GM23338 (cell line): ENCODE measurements at places on chromosomes 2 and 18.

DNA sequence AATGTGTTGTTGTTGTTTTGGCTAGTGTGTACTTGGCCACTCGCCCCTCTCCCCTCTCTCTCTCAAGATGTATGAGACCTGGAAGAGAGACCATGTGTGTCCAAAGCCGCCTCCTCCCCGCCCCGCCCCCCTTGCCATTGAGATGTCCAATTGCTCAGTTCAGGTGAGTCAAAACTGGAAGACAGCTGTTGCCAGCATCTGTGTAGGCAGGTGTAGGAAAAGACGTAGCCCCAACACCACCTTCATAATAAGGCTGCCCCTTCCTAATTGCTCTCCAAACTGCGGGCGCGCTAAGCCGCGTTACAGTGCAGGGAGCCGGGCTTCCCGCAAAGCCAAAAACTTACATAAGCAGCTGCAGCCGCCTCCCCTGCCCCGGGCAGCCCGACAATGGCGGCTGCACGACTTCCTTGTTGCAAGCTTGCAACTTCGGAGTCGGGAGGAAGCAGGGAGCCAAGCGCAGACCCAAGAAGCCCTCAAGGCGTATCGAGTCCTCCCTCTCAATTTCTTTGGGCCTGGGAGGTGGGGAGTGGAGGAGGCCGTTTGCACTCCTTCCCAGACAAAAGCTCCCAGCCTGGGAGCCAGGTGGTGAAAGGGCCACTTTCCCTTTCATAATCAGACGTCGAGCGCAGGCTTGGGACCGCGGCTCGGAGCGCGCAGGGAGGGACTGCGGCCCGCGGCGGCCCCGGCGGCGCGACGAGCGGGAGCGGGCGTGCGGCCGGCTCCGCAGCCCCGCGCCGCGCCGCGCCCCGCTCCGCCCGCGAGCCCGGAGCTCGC lies 882 bp downstream of the ZBTB14 start:
- peak; percentile 72 for DNase-seq

DNA sequence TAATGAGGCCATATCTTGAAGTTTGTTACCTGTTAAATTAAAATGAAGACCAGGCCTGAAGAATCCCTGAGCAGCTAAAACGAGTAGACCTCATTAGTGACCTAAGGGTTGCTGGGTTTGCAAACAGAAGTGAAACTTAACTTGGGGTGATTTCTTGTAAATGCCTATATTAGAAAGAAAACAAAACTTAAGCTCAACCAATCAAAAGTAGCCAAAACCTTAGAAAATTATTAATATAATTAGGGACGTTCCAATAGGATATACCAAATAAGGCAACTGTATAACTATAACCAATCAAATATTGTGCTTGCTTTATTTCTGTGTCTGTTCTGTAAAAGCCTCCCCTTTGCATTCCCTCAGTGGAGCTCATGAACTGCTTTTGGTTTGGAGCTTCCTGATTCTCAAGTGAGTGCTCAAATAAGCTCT lies 137.9 kb upstream of the VRK2 start:
- DNase-seq = no peak

DNA sequence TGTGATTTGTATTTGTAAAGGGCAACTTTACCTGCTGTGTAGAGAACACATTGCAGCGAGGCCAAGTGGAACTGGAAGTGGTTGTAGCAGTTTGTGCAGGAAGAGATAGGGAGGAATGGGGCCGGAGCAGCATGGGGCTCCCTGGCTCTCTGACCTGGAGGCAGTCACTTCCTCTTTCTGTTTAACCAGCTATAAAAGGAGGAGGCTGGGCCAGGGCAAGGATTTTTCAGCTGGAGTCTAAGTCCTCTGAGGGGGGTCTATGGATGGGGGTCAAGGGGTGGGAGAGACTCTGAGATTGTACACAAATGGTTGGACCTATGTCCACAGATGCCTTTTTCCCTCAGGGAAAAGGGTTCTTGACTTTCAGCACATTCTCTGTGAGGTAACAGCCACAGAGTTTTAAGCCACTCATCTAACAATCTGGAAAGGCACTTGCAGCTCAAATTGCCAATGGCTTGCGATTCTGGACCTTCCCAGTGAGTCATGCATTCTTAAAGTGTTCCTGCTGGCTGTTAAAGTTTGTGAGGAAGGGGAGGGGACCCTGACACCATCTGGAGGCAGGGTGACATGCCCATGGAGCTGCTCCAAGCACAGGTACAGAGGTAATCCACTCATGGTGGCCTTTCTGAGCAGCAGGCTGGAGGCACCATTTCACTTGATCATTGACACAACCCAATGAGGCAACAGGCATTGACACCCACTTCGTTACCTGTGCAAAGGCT lies 347.0 kb downstream of the CYRIA start:
- peak; percentile 12 for DNase-seq

GRCh38 chr2:8654041-8654440 lies 27.8 kb upstream of the ID2 start:
- DNase-seq = no peak

DNA sequence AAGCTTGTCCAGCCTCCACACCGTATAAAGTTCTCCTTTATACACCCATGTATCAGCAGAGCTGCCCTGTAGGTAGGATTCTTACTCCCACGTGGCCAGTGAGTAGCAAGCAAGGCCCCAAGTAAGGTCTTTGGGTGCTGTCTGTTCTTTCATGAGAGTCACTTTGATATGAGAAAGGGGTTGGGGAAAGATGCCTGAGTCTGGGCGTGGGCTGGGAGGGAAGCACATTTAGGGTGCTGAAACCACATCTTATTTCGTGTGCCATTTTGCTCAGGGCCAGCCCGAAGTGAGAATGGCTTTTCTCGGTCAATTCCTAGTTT lies 436 bp upstream of the ITPRIPL1 start:
- DNase-seq = no peak

DNA sequence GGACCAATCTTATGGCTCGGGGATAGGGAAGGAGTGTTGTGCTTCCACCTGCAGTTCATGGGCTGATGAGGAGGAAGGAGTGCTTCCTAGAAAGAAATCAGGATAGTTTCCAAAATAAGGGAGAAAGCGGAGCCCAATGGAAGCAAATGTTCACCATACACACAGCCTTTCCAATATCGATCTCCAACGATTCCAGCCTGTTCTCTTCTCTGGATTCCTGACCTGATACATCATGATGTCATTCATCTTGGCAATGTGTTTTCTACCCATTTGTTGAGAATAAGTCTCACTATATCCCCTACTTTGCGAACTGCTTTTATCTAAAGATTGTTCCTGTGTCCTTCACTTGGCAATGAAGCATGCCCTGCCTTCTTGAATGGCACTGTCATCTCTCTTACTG lies 205.3 kb upstream of the SIX2 start:
- DNase-seq = no peak

GRCh38 chr2:74328573-74328972 lies 14.6 kb downstream of the SLC4A5 start:
- DNase-seq = no peak

DNA sequence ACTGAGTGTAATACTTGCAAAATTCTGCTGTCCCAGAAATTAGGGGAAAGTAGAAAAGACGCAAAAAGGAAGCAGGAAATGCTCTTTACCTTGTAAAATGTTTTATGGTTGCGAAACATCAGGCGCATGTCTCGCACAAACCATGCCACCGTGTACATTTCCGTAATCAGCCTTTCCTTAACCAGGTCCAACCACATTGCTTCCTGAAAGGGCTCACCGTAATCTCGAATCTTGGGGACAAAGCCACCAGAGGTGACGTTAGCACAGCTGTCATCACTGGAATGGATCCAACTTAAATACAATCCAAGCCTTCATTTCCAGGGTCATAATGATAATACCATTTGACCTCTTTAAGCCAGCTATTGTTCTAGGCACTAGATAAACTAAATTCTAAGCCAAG lies 49.3 kb downstream of the SP110 start:
- DNase-seq = no peak

GRCh38 chr2:176468457-176469113 lies 199.3 kb downstream of the MTX2 start:
- no peak for DNase-seq

- no peak for DNase-seq
Observed at GRCh38 chr2:189659734-189660133, 1.5 kb upstream of the ASNSD1 start.

GRCh38 chr18:3172097-3172496 lies 47.7 kb downstream of the MYOM1 start:
- DNase-seq = no peak

GRCh38 chr2:50612306-50612705 lies 419.6 kb downstream of the NRXN1 start:
- no peak for DNase-seq

DNA sequence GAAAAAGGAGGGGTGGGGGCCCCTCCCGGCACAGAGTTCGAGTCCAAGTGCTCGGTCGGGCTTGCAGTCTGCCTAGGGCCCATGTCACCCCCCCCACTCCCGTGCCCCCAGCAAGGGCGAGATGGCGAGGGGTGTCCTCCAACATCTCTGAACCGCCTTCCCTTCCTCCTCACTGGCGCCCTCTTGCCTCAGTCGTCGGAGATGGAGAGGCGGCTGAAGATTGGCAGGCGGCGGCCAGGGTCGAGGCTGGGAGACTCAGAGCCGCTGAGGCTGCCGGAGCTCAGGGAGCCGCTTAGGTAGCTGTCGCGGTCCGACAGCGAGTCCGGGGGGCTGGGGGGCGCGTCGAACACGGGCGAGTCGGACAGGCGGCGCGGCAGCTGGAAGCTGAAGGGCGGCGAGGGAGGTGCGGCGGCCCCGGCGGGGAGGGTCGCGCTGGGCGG lies 2.3 kb downstream of the ZFP36L2 start:
- DNase-seq = peak; percentile 85

GRCh38 chr2:69087912-69088240 lies 74.9 kb downstream of the ANTXR1 start:
- no peak for DNase-seq

DNA sequence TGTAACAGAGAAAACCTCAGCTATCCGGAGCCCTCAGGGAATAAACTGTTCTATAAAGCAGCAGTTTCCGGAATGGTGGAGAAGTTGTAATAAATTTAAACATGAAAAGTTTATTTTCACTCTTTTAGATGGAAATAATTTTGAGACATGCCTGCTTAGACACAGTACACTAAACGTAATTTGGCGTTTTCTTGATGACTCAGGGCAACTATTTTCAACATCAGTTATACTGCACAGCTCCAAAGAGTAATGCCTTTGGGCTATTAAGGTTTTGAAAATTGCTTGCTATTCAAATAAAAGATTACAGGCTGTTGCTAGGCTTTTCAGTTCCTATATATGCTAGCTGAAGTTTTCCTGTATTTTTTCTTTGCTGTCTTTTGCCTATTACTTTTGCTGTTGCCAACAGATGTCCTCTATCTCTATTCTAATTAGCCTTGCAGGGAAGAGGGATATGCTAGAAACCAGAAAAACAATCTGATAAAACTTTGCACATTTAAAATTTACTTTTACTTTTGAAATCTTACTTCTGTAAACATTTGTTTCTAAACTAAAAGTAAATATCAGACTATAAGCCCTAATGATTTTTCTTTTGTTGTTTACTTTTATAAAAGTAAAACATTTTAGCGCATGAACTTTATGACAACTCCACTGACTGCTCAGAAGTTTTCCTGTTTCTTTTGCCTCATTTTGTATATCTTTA lies 113.4 kb upstream of the WDSUB1 start:
- no peak for DNase-seq

GRCh38 chr2:108184419-108184818 lies 55.3 kb upstream of the SULT1C3 start:
- peak; percentile 56 for DNase-seq

DNA sequence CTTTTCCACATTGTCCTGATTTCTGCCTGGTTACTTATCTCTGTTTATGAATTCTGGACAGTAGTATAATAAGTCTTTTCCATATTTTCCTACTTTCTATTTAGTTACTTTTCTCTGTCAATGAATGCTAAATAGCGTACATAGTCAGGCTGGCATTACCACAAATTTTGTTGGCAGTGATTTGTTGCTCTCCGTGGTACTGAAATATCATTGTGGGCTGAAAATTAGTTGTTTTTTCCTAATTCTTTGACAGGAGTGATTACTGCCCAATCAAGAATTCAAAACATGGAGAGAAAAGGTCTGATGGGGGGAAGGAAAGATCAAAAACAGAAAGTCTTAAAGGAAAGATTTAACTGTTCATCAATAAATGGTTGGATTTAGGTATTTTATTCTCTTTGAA lies 7.7 kb upstream of the GALNT13 start:
- DNase-seq = peak; percentile 2

DNA sequence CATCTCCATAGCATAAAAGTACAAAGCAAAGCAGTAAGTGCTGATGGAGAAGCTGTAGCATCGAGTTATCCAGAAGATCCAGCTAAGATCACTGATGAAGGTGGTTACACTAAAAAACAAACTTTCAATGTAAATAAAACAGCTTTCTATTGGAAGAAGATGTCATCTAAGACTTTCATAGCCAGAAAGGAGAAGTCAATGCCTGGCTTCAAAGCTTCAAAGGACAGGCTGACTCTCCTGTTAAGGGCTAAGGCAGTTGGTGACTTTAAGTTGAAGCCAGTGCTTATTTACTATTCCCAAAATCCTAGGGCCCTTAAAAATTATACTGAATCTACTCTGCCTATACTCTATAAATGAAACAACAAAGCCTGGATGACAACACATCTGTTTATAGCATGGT lies 44.0 kb downstream of the METTL8 start:
- no peak for DNase-seq

GRCh38 chr2:36613801-36614200 lies 15.8 kb upstream of the FEZ2 start:
- no peak for DNase-seq

GRCh38 chr2:199690225-199690624 lies 160.8 kb downstream of the FTCDNL1 start:
- no peak for DNase-seq

GRCh38 chr2:10452312-10452711 lies 4.2 kb upstream of the ODC1 start:
- no peak for DNase-seq

DNA sequence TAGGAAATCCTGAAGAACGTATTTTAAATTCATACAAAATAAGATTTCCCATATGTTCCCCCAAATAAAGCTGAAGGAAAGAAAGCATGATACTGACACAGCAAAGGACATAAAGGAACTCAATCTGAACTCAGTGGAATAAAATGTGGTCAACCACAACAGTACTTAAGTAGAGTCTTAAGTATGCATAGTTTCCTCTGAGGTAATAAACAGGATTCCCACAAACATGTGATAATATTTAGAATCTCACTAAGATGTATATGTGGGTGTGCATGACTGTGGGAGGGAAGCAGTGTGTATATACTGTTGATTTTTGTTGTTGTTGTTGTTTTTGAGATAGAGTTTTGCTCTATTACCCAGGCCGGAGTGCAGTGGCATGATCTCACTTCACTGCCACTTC lies 69.3 kb downstream of the NOL10 start:
- DNase-seq = no peak

DNA sequence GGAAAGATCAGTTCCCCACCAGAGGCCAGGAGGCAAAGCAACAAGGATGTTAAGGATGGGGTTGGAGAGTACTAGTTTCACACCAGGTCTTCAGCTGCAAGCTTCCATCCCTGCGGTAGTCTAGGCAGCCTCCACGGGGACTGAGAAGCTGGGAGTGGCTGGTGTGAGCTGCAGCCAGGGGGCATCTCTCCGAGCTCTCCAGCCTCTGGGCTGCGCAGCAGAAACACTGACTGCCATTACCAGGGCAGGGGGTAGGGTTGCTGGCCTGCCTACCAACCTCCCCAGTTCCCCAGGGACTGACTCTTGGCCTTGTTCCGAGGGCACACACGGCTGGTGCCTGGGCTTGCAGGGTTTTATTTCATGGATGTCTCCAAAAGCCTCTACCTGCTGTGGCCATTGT lies 15.9 kb downstream of the GATA6 start:
- DNase-seq = no peak

GRCh38 chr2:122531290-122532071 lies 776.0 kb downstream of the TSN start:
- peak; percentile 86 for DNase-seq

- no peak for DNase-seq
Observed at GRCh38 chr2:101843471-101843870, 146.0 kb downstream of the MAP4K4 start.

- DNase-seq = no peak
Observed at GRCh38 chr18:52700816-52701215, 360.8 kb downstream of the DCC start.
